Lower lobe of right lung (tissue), 2 donors: ENCODE measurements at places on chromosomes 1 and 21. TPM values are rescaled to one million over a fixed set of nuclear protein-coding genes. Genes with fewer than 3 reads are reported as not detected.

XCL2 gene
- total RNA-seq: 2.0 TPM

WNT9A gene
- 7.0 TPM for total RNA-seq

MFAP2 gene
- total RNA-seq: 11.9 TPM

DNA sequence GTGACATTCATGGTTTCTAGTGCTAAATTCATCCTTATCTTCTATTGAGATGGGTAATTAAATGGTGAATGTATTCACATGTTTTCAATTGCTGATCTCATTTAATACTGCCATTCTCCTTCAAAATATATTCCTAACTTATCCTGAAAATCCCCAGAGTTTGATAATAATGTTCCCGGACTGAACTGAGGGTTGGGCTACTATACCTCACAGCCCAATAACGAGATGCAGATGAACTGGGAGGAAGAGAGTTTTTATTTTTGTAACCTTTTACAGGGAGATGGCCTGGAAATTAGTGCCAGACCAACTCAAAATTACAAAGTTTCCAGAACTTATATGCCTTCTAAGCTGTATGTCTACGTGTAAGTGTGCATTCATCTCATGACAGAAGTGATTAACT lies 210.8 kb downstream of the APP start:
- no peak for DNase-seq

- no peak for DNase-seq
These were observed 3.9 kb upstream of the AJAP1 start for GRCh38 chr1:4650481-4650880.
